ENCODE measurements at places on chromosomes 5 and 9.

- DNase-seq = no peak
Measured at GRCh38 chr5:141641634-141642267, 5.0 kb downstream of the RELL2 start.

DNA sequence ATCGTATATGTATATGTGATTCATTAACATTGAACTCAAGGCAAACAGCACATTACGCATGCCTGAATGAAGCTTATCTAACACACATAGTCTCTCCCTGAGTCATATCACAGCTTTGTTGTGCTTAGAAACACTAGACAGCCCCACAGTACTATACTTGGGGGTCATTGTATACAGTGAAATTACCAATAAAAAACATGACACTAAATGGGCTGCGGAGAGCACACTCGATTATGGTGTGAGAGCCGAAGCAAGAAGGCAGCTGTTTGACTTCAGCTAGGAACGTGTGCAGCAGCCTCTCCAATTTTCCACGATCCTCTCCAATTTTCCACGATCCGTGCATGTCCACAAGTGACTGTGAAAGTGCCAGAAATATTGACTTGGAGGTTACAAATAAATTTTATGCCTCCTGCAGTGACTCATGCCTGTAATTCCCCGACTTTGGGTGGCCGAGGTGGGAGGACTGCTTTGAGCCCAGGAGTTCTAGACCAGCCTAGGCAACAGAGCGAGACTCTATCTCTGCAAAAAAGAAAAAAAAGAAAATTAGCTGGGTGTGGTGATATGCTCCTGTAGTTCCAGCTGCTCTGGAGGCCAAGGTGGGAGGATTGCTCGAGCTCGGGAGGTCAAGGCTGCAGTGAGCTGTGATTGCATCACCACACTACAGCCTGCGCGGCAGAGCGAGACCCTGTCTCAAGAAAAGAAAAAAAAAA, 102.4 kb downstream of the DAPK1 start:
- no peak for DNase-seq

GRCh38 chr9:93941493-93941892, 13.7 kb downstream of the BARX1 start:
- DNase-seq = no peak

- DNase-seq = no peak
Measured at GRCh38 chr5:53508125-53508524, 27.7 kb downstream of the FST start.

- peak; percentile 9 for DNase-seq
Measured at GRCh38 chr5:134647750-134648424, 698 bp upstream of the SEC24A start.

- DNase-seq = no peak
Measured at GRCh38 chr9:130805510-130806326, 29.3 kb upstream of the ABL1 start.

- no peak for DNase-seq
Measured at GRCh38 chr5:151601391-151601790, 10.3 kb upstream of the FAT2 start.

GRCh38 chr9:89738137-89738932, 133.5 kb downstream of the GADD45G start:
- no peak for DNase-seq

GRCh38 chr5:139788294-139788910, 7.2 kb upstream of the PSD2 start:
- no peak for DNase-seq

DNA sequence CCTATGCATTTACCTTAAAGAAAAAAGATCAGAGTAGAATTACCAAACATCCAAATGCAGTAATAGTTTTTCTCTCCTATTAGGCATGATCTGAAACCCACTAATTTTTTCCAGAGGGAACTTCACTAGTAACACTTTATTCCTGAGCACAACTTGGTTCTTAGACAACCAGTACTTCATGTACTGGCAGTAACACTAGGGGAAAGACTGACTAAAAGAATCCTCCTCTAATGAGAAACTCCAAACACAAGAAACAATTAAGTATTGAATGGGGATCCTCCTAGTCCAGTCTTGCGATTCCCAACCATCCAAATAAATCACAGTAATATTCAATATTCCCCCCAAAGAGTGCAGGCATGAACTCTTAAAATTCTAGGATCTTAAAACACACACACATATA, 48.9 kb downstream of the ZNF608 start:
- DNase-seq = no peak

GRCh38 chr5:132674671-132675506, 1.1 kb downstream of the IL4 start:
- DNase-seq = no peak

DNA sequence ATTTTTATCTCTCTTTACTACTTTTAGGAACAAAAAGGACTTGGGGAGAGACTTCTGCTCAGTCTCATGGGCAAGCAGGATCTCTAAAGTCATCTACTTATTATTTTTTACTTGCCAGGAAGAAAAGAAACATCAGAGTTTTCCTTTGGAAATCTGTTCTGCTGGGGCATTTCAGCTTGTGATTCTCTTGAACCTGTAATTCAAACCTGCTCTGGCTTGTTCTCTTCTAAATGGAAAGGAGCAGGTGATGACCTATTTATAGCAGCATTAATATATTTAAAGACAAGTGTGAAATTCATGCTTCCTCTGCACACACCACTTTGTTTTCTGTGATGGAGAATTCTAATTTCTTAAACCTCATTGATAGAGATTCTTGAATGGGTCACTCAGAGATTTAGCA, 2.0 kb downstream of the ADCY2 start:
- DNase-seq = no peak
